Activated CD4-positive, alpha-beta T cell treated with anti-CD3 and anti-CD28 coated beads, Interleukin-2, amount 50 U/mL, for 16 hours (primary cell): ENCODE measurements at places on chromosomes 4 and X.

DNA sequence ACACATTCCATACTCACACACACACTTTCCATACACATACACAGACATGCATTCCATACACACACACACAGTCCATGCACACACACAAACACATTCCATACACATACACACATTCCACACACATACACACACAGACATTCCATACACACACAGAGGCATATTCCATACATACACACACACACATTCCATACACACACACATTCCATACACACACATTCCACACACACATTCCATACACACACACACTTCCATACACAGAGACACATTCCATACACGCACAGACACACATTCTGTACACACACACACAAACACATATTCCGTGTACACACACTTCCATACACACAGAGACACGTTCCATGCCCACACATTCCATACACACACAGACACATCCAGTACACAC lies 14.8 kb downstream of the LINC00632 start:
- DNase-seq = no peak

- no peak for DNase-seq
These were observed 60.4 kb downstream of the STX18 start for GRCh38 chr4:4481399-4481994.

DNA sequence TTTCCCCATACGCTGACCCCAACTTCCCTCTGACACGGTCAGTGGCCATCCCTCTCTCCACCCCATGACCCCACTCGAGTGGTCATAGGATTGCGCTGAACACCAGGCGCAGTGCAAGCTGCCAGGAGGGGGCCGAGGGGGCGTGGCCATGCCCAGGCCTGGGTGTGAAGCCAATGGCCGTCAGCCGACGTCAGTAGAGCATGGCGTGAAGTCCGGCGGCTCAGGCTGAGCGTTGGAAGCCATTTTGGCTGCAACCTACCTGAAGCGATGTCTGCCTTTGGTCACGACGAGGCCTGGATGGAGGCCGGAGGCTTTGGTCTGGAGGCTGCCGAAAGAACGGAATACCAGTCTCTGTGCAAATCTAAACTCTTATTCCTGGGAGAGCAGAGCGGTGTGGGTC lies at the start of gene RAB41:
TSS of gene RAB41 (plus strand) at position 222 of the 400 bp plus-strand sequence. CDS start at position 268, 46 bp downstream.
- DNase-seq = no peak

- no peak for DNase-seq
These were observed 3.4 kb downstream of the MAGEE2 start for GRCh38 chrX:75781611-75782010.

DNA sequence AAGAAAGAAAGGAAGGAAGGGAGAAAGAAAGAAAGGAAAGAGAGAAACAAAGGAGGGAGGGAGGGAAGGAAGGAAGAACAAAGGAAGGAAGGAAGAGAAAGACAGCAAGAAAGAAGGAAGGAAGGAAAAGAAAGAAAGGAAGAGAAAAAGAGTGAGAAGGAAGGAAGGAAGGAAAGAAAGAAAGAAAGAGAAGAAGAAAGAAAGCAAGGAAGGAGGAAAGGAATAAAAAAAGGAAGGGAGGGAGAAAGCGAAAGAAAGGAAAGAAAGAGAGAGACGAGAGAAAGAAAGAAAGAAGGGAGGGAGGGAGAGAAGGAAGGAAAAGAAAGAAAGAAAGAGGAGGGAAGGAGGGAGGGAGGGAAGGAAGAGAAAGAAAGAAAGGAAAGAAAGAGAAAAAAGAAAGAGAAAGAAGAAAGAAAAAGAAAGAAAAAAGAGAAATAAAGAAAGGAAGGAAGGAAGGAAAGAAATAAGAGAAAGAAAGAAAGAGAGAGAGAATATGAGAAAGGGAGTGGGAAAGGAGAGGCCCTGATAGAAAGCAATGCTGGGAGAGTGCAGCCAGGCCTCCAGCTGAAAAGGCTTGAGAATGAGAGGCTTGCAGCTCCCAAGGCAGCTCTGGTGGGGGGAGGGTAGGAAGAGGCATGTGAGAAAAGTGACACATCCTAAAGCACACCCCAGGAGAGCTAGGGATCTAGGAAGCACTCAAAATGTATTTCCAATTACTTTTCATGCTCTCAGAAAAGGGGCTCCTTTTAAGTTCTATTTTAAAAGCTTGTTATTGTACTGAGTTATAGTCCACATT lies 134.0 kb upstream of the ZIC3 start:
- DNase-seq = no peak
